ENCODE measurements at places on chromosomes 3 and 15.

DNA sequence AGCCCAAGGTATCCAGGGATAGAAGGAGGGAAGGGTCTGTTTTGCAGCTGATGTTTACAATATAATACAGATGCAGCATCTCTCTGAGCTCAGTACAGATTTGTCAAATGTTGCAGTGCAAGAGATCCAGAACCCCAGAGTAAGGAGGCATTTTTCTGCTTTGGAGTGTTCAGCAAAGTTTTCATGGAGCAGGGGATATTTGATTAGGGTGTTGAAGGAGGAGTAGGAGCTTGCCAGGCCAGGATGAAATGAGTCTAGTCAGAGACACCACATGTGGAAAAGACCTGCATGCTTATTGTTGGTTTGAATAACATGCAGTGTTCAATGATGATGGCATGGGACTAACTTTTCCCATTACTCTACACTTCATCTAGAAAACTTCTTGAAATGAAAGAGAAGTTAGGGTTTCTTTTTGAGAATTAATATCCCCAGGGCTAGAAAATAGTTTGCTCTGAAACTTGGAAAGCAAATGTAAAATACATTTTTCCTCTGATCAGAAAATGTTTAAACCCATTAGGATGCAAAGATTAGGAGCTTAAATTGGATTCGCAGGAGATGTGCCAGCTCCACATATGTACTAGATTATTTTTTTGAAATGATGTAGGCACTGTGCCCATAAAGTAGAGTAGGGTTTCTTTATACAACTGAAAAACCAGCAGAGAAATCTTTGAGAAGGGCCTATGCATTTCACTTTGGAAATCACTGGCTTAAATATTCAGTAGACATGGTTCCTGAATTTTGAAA lies 243.8 kb downstream of the CACNA2D3 start:
- DNase-seq, result no peak

- DNase-seq, result no peak
These were observed 97.2 kb upstream of the CCNL1 start for GRCh38 chr3:157257101-157257500.

DNA sequence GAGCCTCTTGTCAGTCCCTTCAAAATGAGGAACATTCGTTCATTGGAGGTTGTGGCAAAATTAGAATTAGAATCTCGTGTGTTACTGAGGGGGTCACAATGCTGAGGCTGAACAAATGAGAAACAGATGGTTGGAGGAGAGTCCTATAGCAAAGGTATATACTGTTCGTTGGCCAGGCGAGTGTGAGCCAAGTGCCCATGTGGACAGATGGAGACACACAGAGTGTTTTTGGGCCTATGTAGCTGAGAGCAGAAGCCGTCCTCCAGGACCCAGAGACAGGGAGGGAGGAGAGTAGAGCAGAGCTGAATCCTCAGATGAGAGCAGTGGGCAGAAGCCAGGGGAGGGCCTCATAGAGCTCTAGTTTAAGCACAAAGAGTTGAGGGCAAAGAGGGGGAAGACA lies 98.9 kb downstream of the NR1D2 start:
- no peak for DNase-seq

- DNase-seq, result no peak
These were observed 132.3 kb downstream of the LMLN start for GRCh38 chr3:198092276-198092675.

- DNase-seq, result peak; percentile 70
These were observed at the start of gene PDIA5 for GRCh38 chr3:123066896-123067688. PDIA5 (plus strand) TSS chr3:123067025; CDS start chr3:123067165, 140 bp downstream.

GRCh38 chr3:148957586-148957985 lies 33.8 kb upstream of the GYG1 start:
- no peak for DNase-seq
